ENCODE measurements at places on chromosomes 12 and 14.

DNA sequence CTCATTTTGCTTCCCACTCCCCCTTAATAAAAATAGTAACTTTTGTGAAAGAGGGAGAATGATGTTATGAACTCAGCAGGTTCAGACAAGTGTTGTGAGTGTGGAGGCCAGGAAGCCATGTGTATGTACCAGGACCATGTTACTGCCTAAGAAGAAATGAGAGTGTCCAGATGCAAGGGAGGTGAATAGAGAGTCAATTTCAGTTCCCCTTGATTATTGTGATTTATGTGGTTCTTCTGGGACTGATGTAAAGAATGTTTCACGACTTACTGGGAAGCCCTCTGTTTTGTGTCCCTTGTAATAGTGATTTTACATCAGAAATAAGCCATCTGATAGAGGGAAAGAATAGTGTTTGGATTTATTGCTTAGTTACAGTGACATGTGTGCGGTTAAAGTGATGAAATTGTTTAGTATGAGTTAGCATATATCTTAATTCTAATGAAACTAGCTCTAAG is 32.5 kb downstream of the FBXO34 start:
- no peak for DNase-seq

GRCh38 chr12:81627336-81628189 is 131.6 kb downstream of the PPFIA2 start:
- DNase-seq: peak; percentile 4

- no peak for DNase-seq
Measured at GRCh38 chr12:15629108-15629507, 160.1 kb downstream of the EPS8 start.

- no peak for DNase-seq
Measured at GRCh38 chr14:74611650-74612349, at the start of gene LTBP2. Gene LTBP2 (minus strand): TSS chr14:74612237. CDS start chr14:74611944, 293 bp downstream.

DNA sequence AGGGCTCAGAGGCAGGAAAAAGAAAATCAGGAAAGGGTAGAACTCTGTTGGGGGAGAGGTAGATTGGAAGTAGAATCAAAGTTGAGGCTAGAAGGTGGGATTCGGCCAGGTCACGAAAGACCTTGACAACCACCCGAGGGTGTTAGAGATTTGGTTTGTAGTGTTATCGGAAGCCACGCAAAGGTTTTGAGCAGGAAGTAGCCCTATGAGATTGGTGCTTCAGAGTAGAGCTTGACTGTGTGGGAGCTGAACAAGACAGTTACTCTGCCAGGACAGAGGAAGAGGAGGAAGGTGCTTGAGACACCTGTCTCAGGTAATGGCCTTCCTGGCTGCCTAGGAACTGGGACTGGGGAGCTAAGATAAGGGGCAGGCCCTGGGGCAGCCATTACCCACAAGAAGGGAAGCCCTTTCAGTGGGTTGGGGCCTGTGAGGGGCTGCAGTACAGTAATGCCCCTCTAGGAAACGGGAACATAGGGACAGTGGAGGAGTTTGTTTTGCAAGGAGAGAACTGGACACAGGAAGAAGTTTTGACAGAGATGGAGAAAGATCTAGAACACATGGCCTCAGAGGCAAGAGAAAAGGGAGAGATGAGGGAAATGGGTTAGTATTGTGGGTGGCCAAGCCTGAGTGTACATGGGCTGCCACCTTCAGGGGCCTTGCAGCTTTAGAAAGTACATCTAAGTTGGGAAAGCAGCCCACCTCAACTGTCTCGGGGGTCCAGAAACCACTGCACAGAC is 73.5 kb downstream of the RIN3 start:
- DNase-seq: no peak

DNA sequence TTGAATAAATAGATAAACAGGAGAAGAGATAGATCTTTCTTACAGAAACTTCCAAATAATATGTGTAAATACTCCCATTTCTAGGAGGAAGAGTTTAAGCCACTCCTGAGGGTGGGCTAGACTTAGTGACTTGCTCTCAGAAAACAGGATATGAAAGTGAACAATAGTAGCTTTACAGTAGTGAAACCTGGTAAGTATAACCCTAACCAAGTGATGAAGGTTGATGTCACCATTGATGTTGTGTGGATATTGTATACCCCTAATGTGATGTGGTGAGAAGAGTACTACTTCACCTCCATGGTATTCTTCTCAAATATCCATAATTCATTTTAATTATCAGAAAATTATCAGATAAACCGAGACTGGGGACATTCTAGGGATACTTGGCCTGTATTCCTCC is 20.9 kb downstream of the AKAP6 start:
- no peak for DNase-seq

GRCh38 chr12:105559310-105559709 is 228.8 kb downstream of the C12orf75 start:
- no peak for DNase-seq

GRCh38 chr14:76125511-76125910 is 26.2 kb upstream of the GPATCH2L start:
- no peak for DNase-seq

DNA sequence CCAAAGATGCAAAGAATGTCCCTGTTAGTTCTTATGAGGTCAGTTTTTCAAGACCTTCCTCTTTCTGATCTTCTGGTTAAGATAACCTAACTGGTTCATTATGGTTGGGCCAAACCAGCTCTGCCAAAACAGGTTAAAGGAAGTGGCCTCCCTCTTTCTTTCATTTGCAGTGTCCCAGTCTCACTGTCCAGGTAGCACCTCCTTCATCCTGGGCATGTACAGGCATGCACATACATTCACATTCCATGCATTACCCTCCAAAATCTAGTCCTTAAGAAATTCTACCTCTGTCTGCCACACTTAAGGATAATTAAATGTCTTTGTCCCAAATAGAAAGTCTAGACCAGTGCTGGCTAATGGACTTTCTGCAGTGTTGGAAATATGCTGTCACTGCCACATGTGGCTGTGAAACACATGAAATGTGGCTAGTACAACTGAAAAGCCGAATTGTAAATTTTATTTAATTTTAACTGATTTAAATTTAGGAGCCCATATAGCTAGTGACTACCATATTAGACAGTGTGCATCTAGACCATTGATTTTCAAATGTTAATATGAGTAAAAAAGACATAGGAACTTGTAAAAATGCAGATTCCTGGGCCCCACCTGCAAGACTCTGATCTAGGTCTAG is 169.3 kb downstream of the PCNX1 start:
- DNase-seq: no peak

- DNase-seq: peak; percentile 8
Measured at GRCh38 chr14:68359837-68360552, 432.9 kb downstream of the ZFP36L1 start.

DNA sequence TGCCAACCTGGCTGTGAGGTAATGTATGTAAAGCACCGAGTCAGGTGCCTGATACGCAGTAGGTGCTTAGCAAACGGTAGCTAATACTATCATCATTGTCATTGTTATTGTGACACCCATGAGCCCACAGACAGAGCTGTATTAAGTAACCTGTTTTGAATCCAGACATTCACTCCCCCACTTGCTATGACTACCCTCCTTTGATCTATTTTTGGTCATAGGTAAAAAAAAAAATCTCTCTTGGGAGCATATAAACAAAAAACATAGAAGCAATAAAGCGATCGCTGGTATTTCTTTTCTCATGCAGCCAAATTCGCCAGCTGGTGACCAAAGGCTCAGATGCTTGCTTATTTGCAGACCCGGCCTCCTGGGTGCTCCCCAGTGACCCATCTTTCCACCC is 330.2 kb downstream of the DPF3 start:
- no peak for DNase-seq

GRCh38 chr12:104226672-104227071 is 11.1 kb downstream of the TXNRD1 start:
- DNase-seq: no peak

GRCh38 chr12:130948136-130948535 is 5.6 kb upstream of the ADGRD1 start:
- no peak for DNase-seq

GRCh38 chr14:22478247-22478646 is 110.8 kb downstream of the DAD1 start:
- DNase-seq: no peak

- no peak for DNase-seq
Measured at GRCh38 chr12:17206553-17206952, 600.6 kb upstream of the LMO3 start.

DNA sequence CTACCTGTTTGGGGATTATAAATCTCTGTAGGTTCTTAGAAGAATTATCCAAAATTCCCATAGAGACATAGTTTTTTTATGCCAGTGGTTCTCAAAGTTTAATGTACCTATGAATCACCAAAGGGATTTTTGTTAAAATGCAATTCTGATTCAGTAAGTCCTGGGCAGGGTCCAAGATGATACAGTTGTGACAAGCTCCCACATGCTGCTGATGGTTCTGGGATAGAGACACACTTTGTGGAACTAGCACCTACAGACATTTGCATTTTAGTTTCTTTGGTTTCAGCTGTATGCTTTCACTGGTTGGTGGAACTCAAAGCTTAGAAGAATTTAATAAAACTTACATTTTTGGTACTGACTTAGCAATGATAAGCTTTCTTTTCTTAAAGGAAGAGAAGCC is 80.4 kb downstream of the PTCSC3 start:
- no peak for DNase-seq

DNA sequence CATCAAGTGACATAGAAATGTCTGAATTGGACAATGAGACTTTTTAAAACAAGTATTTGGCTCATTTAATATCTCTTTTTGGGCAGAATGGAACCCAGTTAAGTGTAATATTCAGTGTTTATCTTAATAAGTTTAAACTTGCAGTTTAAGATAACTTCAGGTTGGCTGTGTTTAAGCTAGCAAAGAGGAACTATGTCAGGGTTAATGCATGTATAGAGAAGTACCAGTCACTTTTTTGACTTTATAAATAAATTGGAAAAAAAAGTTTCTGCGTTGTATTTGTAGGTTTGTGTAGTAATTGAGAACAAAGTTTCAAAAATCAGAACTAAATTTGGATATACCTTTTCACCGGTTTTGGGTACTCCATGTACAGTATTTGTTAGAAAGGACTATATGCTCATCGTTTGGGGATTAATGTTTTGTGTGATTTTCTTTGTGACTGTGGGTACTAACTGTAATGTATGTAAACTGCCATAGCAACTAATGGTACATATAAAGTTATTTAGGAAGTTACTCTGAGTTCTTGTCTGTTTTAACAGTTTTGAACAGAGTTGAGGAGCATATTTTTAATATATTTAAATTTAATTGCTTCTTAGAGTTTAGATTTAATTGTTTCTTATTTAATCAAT is 4.5 kb downstream of the HMGA2 start:
- no peak for DNase-seq

GRCh38 chr14:97336179-97336578 is 539.0 kb downstream of the VRK1 start:
- DNase-seq: no peak

- DNase-seq: no peak
Measured at GRCh38 chr12:104502217-104502616, 45.5 kb downstream of the CHST11 start.

DNA sequence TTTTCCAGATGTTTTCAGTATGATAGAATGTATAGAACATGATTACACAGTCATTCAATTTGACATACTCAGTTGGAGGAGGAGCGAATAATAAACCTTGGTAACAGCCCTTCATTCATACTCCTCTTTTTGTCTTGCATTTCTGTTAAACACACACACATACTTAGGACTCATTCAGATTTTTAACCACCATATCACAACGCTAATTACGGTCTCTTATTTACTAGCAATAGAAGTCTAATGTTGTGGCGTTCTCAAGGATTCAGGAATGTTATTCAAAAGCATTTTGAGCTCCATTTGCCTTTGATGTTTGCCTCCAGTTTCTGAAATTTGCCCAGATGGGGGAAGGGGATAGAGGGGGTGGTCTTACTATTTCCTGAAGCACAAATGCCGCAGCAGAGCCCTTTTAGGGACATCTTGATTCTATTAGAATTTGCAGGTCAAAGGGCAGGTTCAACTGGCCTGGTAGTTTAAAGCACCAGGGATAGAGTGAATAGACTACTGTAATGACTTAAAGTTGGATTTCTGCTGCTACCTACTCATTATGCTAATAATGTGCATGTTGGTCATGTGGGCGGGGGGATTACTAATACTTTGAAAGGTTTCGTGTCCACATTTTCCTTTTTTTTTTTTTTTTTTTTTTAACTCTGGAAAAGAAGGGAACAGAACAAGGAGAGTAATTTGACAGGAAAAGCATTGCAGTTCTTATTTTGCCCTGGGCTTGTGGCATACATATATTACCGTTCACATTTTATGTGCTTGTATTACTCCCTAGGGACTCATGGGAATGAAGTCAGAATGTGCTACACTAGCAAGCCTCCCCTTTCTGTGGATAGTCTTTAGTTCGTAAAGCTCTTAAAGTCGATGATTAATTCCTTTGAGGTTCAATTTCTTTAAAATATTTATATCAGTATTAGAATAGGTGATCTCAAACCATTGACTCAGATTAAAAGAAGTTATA is 226.8 kb downstream of the FBXL14 start:
- no peak for DNase-seq

- no peak for DNase-seq
Measured at GRCh38 chr14:90039253-90040010, 22.4 kb upstream of the KCNK13 start.

DNA sequence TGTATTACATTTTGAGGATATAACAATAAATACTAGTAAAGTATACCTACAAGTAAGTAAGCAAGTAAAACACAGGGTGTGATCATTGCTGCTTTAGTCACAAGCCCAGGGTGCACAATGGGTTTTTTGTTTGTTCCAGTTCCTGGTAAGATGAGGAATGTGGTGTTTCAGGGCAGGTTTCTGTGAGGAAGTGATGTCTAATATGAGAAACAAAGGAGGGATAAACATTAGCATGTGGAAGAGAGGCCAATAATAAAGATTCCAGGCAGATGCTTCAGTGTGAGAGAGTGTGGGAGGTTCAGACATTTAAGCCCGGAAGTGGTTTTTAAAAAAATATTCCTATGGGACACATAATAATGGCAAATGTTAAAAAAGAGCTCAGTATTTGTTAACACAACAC is 808.1 kb upstream of the USP15 start:
- no peak for DNase-seq

- peak; percentile 51 for DNase-seq
Measured at GRCh38 chr12:26244503-26244902, 49.1 kb downstream of the SSPN start.

- no peak for DNase-seq
Measured at GRCh38 chr12:118427819-118428218, 51.5 kb downstream of the SUDS3 start.

- no peak for DNase-seq
Measured at GRCh38 chr14:54599966-54600716, 33.2 kb downstream of the SAMD4A start.

GRCh38 chr14:98742001-98742400 is 530.0 kb downstream of the BCL11B start:
- DNase-seq: no peak

DNA sequence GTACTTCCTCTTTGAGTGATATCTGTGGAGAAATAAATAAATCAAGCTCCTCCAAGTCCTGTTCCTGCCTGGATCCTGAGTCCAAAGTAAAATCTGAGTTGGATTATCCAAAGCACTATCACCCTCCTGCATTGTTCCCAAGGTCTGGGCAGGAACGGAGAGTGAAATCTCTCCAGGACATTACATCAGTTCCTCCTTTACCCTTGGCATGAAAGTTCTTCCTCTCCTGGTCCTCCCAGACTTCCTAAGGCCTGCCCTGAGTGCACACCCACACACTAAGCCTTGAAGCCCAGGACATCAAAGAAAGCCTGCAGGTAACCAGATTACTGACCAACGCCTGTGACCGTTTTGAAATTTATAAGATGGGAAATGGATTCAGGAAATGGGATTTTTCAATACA is 206.8 kb upstream of the BCL2L14 start:
- DNase-seq: no peak

All from HL-60 (cell line).